CD4-positive, alpha-beta T cell treated with Interleukin-15 for 4 hours (primary cell): ENCODE measurements at places on chromosomes 4 and X.

DNA sequence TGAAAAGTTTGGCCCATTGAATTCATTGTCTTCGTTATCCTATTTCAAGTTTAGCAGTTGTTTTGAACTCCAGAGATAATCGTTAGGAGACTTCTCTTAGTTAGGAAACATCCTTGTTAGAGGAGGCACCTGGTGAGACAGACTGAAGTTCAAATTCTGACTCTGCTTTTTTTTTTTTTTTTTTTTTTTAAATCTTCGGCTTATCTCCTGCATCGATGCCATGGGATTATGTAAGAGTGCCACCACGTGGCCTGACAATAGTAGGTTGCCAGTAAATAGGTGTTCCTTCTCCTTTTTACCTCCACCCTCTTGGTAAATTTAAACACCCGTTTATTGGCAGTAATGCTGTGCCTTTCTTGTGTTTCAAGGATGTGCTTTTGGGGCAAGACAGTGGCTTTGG, 149.3 kb downstream of the SOWAHB start:
- DNase-seq: no peak

DNA sequence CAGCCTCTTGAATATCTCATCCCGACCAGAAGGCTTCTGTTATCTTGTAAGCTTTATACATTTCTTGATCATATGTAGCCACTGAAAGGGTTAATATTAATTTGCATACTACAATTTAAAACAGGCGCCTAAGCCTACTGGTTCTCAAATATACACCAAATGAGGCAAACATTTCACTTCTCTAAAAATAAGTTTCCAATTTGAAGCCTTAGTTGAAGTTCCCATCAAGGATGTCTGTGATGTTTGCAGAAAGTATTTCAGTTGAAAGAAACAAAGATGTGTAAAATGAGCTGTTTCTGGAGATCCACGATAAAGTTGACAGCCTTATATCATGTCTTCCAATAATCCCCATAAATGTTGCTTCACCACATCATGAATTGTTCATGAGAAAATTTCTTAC, 70.6 kb downstream of the KIT start:
- DNase-seq: no peak

GRCh38 chrX:47247999-47248320, 15.2 kb downstream of the USP11 start:
- no peak for DNase-seq

DNA sequence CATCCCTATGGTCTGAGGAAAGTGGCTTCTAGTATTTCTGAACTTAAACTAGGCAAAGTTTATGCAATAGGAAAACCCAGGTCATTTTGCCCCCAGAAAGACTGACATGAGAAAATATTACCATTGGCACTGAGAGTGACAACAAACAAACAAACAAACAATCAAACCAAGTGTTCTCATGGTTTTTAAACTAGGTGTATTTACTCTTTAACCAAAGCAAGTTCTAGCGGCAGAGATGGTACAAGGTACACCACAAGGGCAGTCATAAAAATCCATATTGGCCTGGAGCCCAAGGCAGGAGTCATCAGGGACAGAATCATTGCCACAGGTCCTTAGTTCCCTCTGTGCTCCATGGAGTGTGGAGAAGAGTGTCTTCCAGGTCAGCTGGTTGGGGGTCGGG, 26.0 kb upstream of the ENPEP start:
- no peak for DNase-seq

- no peak for DNase-seq
Observed at GRCh38 chrX:101462892-101463291, 22.4 kb upstream of the ARMCX4 start.

DNA sequence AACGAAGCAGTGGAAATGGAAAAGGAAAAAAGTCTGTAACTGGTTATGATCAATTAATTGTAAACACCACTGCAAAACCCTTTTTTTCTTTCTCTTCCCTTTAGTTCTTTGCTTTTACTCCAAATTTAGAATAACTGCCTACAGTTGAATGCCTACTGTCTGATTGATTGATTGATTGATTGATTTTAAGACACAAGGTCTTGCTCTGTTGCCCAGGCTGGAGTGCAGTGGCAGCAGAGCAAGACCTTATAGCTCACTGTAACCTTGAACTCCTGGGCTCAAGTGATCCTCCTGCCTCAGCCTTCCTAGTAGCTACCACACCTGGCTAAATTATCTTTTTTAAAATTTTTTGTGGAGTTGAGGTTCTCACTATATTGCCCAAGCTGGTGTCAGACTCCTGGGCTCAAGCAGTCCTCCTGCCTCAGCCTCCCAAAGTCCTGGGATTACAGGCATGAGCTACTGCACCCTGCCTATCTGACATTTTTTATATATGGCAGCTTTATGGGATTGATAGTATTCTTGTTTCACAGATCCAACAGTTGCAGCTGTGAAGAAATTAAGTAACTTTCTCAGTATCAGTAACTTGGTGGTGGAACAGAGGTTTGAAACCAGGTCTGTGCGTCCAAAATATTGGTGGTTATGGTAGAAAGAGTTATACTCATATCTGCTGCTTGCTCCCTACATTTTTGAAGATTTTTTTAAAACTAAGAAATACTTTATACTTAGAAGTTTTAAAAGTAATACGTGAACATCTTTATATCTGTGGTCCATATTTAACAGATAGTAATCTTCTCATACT, 12.4 kb downstream of the UBE2K start:
- DNase-seq: no peak

GRCh38 chrX:10892621-10893225, 218.4 kb upstream of the HCCS start:
- DNase-seq: no peak

DNA sequence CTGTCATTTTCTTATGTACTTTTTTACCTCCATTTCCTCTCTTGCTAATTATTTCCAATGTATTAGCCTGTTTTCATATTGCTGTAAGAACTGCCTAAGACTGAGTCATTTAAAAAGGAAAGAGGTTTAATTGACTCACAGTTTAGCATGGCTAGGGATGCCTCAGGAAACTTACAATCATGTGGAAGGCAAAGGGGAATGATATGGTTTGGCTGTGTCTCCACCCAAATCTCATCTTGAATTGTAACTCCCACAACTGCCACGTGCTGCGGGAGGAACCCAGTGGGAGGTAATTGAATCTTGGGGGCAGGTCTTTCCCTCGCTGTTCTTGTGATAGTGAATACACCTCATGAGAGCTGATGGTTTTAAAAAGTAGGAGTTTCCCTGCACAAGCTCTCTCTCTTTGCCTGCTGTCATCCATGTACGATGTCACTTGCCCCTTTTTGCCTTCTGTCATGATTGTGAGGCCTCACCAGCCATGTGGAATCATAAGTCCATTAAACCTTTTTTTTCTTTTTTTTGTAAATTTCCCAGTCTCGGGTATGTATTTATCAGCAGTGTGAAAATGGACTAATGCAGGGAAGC, 870.0 kb upstream of the INTU start:
- no peak for DNase-seq

GRCh38 chr4:151340751-151341385, 15.5 kb upstream of the SH3D19 start:
- no peak for DNase-seq

- no peak for DNase-seq
Observed at GRCh38 chrX:30349946-30350345, 40.8 kb upstream of the NR0B1 start.

- no peak for DNase-seq
Observed at GRCh38 chr4:159506801-159507517, 404.1 kb downstream of the RAPGEF2 start.

- no peak for DNase-seq
Observed at GRCh38 chrX:7730071-7730470, 112.9 kb upstream of the VCX start.

DNA sequence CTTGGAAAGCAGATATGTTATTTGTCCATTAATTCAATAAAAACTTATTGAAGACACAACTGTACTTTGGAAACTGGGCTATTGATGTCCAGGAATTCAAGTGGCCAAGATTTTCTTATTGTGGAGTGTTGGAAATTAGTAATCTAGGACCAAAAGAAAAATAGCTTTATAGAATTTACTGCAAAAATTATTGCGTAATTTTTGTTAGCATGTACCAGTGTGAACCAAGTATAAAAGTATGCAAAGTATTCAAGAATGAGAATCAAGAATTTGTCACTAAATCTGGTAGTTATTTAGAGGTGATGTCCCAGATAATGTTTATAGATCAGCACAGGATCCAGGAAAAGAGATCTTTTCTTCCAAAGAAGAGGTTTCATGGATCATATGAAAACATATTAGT, 468.9 kb upstream of the CTSO start:
- no peak for DNase-seq

- no peak for DNase-seq
Observed at GRCh38 chr4:132240081-132240480, 909.0 kb upstream of the PCDH10 start.

DNA sequence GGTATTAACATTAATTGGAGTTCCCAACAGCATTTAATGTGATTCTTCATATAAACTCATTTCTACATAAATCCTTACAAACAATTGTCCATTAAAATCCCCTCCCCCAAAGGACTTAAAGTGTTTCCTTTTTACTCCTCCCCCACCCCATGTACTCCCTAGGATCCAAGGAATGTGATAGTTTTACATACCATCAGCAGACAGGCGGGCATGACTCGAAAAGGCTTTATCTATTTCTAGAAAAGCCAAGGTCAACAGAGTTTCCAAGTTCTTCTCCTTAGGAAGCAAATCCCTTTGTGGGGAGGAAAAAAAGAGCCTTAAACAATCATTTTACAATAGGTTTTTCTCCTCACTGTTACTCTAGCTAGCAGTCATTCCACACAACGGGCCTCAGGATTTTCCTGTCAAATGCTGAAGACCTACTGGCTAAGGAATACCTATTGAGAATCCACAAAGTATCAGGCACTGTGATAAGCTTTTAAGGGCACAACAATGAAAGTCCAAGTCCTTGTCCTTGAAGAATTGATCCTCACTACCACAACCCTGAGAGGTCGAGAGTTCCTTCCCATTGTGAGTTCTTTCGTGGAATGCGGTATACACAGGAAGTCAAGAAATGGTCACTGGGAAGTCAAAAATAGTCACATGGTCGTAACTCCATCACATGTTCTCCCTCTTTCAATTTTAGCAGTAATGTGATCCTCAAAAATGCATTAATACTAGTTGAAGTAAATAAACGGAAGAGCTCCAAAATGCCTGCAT, 7.2 kb downstream of the PPM1K start:
- no peak for DNase-seq

GRCh38 chr4:144809056-144809640, 163.2 kb downstream of the HHIP start:
- DNase-seq: no peak

- no peak for DNase-seq
Observed at GRCh38 chr4:108690738-108691137, 40.3 kb downstream of the OSTC start.

GRCh38 chr4:107017443-107018343, 18.4 kb downstream of the DKK2 start:
- no peak for DNase-seq

GRCh38 chr4:185118876-185119275, 24.2 kb upstream of the SLC25A4 start:
- no peak for DNase-seq

- no peak for DNase-seq
Observed at GRCh38 chr4:124095621-124096020, 616.9 kb downstream of the ANKRD50 start.

DNA sequence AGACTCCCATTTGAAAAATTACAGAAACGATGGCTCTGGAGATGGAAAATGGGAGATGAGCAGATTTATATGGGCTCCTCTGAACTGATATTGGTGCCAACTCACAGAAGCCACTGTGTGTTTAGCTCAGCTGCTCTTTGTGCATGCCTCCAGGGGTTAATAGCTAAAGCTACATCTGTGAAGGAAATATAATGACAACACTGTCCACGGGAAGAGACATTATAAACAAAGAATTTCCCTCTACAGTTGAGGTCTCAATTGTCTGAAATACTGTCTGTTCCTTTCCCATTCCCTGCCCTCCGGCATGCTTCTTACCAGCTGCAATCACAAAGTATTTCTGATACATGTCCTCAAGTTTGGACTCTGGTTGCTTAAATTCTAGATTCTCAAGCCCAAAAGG, 40.4 kb downstream of the PPA2 start:
- no peak for DNase-seq

GRCh38 chrX:53300157-53300556, 18.8 kb upstream of the IQSEC2 start:
- DNase-seq: no peak

DNA sequence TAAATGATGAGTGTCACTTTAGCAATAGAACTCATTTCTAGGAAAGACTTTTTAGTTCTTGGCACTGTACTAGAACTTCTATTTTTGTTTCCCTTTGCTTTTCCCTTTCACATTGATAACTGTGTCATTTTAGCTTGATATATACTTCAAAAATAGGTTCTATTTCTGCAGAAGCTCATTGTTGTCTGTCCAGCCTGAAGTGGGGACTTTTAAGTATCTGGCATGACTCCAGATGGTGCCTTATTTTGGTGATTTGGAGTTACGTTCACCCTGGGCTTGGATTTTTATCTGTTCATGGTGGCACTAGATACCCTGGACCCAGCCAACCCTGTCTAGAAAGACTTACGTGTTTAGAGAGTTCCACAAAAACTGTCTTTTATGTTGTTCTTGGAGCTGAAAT, 3.4 kb downstream of the ABHD18 start:
- no peak for DNase-seq

DNA sequence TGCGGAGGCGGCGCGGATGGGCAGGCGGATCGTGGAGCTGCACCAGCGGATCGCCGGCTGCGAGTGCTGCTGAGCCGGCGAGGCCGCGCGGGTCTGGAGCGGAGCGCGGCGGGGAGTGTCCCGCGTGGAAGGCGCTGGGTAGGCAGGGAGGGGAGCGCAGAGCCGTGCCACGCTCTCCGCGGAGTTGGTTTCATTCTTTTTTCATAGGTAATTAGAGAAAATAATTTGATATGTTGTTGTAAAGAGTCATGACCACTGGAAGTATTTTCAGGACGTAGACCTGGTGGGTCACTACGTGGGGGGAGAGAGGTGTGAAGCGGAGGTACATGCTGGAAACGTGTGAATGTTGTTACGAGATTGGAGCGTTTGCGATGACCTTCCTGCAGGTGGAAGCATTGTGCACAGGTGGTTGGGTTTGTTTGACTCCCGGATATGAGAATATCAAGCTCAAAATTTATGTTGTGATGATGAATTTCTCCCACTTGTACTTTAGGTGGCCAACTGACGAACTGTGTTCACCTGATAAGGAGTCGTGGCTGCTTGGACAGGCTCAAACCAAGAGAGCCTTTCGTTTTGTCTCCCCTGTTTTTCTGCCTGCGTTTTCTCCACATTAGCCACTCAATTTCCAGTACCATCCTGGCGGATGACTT, 19.1 kb upstream of the S100P start:
- DNase-seq: peak; percentile 81

GRCh38 chr4:11341337-11342043, 87.2 kb downstream of the HS3ST1 start:
- no peak for DNase-seq
